ENCODE measurements at places on chromosomes 12 and 14.

GRCh38 chr12:563250-563781 is 99.9 kb downstream of the NINJ2 start:
- DNase-seq = no peak

DNA sequence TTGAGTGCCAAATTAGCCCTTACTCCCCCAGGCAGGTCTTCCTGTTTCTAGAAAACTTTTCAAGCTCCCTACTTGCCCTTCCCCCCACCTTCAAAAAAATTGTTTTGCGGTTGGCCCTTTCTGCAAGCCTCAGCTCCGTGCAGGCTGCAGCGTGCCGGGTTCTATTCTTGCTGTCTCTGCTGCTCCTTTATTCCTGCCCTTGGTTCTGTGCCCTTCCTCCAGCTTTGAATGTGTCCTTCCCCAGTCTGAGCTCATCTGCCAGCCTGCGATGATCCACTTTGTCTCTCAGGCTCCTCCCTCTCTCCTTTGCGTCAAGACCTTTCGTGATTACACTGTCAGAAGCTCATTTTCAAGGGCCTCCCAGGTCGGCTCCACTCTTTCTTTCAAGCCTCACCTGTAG is 98.6 kb downstream of the IRF2BPL start:
- no peak for DNase-seq

DNA sequence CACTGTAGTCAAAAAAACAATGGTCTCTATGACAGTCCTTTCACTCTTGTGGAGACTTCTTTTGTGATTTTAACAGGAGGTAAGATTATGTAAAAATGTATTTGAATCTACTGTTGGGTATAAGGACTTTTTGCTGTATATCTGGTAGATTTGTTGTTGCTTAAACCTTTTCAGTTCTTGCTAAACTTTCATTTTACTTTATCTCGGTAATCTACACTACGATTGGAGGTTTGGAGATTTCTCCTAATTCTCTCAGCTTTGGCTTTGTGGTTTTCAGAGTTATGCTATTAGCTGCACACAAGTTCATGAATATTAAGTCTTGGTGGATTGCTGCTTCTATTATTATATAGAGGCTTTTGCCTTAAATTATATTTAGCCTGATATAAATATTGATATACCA is 116.6 kb upstream of the HIF1A start:
- no peak for DNase-seq

DNA sequence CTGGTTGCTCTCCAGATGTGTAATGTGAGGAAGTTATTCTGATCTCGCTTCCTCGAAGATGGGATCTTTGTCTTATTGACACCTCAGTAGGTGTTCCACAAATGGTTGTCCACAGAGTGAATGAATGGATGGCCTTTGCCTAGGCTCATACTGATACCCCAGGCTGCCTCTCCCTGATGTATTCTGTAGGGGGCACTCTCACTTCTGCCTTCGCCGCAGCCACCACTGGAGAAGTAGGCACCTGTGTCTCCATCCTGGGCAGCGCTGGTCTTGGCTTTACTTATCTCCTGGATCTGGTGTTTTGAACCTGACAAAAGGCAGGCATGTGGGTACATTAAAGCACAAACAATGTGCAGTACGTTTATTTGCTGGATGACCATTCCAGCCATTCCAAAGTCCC is 82.1 kb downstream of the ZFP36L1 start:
- DNase-seq = no peak

GRCh38 chr12:666066-666465 is 2.8 kb upstream of the NINJ2 start:
- no peak for DNase-seq

- DNase-seq = no peak
Measured at GRCh38 chr14:20529806-20530205, 24.5 kb downstream of the RNASE10 start.

DNA sequence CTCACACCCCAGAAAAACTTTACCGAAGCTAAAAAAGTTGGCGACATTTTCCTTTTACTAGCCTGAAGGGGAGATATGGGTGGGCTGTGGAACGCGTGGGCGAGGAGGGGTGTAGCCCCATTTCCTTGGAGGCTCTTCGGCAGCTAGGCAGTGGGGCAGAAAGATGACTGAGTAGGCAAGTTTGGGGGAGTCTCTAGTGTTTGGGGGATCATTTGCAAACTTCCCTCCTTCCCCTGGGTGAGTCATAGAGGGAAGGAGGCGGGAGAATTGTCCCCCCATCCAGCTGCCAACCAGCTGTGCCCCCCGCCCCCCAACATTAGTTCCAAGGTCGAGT is 2.3 kb downstream of the GLI1 start:
- no peak for DNase-seq

GRCh38 chr12:52193991-52194390 is 2.2 kb upstream of the KRT80 start:
- no peak for DNase-seq

DNA sequence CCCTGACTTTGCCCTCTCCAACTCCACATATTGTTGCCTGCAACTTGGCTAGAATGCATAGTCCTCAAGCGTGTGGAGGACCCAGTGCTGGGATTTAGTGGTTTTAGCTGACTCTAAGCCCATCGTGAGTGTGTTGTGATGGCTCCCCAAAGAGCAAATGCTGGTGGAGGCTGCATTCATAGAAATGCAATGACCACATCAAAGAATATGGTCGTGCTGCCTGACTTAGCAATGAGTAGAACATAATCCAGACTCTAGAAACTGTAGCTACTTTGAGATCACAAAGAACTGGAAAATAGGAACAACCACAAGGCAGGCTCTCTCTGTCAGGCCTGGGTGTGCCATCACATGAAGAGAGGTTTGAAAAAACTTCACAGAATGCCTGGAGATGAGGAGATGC is 1.3 kb downstream of the DYRK4 start:
- no peak for DNase-seq

- no peak for DNase-seq
Measured at GRCh38 chr12:30200864-30201263, 417.1 kb upstream of the TMTC1 start.

- no peak for DNase-seq
Measured at GRCh38 chr12:47084172-47084571, 4.4 kb upstream of the AMIGO2 start.

GRCh38 chr12:129101404-129101803 is 248.1 kb downstream of the GLT1D1 start:
- no peak for DNase-seq

GRCh38 chr12:106493531-106493930 is 89.3 kb upstream of the RFX4 start:
- no peak for DNase-seq

Data from AG04449 (cell line).